ENCODE measurements at places on chromosomes 2 and 18.
A peak's percentile ranks its signal among the peaks of the same experiment; 100 is the strongest.

DNA sequence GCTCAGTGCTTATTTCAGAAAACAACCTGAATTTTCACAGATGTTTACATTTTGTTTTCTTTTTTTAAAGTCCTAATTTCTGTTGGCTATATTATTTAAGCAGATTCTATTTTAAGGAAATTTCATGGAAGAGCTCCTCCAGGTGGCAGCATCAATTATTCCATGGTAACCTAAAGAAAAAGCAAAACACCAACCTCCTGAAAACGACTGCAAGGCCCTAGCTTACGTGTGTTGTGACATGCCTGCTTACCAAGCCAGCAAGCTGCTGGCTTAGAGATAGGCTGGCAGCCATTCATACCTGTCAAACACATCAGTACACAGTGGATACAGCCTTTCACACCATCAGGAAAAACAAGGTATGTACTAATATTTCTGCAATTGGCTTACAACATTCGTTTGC lies 64.9 kb downstream of the LPIN2 start:
- no peak for DNase-seq

DNA sequence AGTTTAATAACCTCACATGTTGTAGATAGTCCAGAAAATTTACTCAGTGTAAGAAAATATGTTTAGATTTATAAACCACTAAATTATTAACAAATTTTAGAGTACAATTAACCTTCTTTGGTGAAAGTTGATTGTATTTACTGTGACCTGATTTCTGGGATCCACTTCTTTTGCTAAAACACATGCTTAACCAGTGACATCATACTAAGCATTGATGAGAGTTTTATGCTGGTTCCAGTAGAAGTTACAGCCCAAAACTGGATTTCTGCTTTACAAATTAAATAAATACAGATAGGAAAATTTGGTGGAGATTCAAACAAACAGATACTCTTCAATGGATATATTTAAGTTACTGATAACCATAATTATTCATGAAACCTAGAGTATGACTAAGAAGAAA lies 40.9 kb downstream of the RBBP8 start:
- DNase-seq: no peak

DNA sequence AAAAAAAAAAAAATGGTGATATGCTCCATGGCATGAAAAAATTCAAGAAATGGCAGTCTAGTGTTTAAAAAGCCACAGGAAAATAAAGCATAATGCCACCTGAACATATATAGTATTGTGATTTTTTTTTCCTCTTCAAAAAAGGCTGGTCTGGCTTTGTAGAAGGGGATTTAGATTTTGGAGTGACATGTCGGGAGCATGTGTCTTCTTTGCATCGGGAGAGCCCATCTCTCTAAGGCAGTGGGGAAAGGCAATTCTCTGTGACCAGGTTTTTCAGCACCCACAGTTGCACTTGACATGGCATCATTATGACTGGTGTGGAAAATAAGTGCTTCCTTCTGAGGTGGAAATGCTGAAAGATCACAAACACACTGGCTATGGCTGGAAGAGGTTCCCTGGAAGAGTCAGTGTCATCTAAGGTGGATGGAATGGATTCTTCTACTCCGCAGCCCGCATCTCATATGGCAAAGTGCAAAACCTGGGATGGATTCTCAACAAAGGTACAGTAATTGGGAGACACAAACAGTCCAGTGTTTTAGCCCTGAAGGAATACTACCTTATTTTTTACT lies 172.5 kb downstream of the AGAP1 start:
- peak; percentile 61 for DNase-seq

- DNase-seq: no peak
Observed at GRCh38 chr2:46135958-46136357, 161.2 kb upstream of the EPAS1 start.

GRCh38 chr2:150212722-150213171 lies 274.7 kb downstream of the RND3 start:
- DNase-seq: peak; percentile 75

DNA sequence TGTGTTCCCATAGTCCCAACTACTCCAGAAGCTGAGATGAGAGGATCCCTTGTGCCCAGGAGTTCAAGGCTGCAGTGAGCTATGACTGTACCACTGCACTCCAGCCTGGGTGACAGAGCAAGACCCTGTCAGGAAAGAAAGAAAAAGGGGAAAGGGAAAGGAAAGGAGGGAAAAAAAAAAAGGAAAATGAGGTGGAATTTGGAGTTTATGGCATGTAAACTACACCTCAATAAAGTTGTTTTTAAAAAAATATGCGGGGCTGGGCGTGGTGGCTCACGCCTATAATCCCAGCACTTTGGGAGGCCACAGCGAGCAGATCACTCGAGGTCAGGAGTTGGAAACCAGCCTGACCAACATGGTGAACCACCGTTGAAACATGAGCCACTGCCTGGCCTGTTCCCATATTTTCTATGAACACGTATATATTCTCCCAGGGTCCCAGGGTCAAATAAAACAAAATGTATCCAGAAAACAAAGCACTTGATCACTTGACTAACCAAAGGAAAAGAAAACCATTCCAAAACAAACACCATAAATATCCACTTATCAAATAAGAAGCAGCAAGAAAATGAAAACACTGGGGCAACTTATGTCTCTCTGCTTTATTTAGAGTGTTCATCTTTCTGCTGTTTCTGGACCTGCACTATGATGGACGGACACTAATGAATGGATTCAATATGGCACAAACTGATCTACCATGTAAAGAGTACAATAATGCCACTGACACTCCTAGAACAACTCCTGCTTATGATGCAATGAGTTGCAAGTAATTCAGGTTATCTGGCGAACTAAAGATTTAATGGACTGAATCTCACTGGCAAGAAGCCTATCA lies 56.8 kb downstream of the ASXL2 start:
- DNase-seq: no peak

DNA sequence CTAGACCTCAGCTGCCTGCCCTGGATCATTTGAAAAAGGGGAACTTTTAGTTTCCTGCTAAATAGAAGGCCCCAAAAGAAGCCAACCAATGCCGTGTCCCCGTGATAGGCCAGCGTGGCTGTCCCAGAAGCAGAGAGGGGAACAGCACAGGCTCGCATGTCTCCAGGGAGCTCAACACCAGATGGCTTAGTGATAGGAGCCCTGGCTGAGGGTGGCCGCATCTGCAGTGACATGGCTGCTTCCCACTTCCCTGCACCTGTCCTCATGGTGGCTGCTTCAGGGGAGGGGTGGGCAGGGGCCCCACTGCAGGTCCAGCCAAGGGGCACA lies 79.6 kb downstream of the MBP start:
- no peak for DNase-seq

DNA sequence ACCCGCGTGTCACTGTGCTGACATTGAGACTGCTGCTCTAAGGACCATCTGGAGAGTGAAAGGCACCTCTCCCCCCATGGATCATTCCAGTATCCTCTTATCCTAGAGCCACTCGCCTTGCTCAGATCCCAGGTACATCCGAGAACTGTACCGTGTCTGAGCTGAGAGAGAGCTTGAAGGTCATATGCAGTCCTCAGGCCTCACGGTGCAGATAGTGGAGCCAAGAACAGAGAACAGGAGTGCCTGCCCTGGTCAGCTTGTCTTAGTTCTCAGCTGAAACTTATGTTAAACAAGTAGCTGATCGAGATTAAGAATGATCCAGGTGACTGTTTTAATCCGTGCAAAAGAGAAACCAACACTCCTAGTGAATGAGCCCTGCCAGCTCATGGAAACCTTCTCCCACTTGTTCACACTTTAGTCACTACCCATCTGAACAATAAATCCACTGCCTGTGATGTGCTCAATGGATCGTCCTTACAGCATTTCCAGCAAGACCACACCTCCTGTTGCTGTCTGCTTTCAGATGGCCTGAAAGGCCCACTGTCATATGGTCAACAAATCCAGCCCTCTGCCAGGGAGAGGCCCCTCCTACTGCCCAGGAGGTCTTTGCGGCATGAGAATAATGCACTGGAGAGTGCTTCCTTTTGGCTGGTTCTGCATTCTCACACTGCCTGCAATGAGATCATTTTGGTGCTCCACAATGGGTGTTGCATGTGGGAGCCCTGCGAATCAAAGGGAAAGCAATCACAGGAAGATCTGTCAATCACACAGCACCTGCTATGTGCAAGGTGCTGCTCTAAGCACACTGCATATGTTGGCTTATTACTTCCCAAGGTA lies 43.7 kb upstream of the APCDD1 start:
- DNase-seq: no peak

DNA sequence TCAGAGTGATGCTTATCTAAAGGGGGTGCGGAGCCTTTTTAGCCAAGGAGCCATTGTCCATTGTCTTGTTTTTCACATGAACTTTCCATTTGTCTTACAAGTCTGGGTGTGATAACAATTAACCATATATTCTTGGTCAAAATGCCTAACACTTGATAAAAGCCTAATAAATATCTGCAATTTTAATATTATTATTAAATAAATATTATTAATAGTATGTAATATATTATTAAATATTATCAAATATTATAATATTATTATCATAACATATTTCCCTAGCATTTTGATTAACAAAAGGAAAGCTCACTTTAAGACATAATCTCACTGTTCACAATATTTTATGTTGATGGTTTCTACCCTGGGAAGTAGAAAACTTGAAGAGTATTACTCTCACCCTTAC lies 1143.6 kb upstream of the GYPC start:
- DNase-seq: no peak

- no peak for DNase-seq
Observed at GRCh38 chr2:172280571-172281361, 146.6 kb upstream of the ITGA6 start.

DNA sequence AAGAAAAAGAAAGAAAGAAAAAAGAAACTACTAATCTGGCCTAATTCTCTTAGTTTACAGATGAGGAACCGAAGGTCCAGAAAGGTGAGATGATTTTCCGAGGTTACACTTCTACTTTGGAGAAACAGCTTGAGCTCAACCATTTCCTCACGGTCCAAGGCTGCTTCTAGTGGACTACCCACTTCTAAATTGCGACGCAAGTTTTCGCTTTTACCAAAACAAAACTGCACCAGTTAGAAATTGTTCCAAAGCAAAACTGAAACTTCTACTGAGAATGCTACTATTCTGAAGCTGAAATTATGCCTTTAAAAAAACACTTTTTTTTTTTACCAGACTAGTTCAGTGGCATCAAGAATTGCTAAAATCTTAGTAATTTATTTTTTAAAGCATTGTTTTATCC lies 101.6 kb downstream of the INO80D start:
- DNase-seq: no peak

GRCh38 chr2:11122380-11122779 lies 32.9 kb upstream of the SLC66A3 start:
- no peak for DNase-seq

DNA sequence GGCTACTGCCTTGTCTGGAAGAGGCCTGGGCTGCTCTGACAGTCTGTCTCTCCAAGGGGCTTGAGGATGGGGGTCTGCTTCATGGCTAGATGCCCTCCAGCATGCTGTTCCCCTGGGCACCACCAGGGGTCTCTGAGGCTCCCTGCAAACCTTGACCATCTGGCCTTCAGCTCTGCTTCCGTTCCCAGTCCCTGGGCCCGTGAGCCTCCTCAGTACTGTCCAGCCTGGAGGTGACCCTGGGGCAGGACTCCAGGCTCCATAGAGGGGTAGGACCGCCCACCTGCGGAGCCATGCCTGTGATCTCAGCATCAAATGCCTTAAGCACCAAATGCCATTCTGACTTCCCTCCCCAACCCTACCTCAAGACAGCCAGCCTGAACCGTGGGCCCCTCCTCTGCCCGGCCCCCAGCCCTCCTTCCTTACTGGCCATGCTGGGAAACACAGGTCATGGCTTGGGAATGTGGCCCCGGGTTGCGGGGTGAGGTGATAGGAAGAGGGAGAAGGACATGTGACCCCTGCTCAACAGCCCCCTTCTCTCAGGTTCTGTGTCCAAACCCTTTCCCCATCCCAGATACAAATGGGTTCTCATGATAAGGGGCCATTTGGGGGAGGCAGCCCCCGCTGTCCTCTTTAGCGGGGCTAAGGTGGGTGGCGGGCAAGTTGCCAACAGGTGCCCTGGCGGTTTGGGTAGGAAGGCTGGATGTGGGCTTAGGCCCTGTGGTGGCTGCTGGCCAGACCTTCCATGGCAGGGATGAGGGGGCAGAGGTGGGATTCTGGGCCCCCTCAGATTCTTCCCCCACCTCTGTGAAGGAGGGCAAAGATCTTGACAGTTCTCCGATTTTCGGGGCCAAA lies 25.0 kb downstream of the SPEG start:
- no peak for DNase-seq

- DNase-seq: peak; percentile 17
Observed at GRCh38 chr2:119198240-119198840, 25.3 kb upstream of the STEAP3 start.

- DNase-seq: no peak
Observed at GRCh38 chr2:150298571-150299305, 188.7 kb downstream of the RND3 start.

GRCh38 chr2:74562126-74562775 lies 7.7 kb downstream of the DOK1 start:
- DNase-seq: no peak

DNA sequence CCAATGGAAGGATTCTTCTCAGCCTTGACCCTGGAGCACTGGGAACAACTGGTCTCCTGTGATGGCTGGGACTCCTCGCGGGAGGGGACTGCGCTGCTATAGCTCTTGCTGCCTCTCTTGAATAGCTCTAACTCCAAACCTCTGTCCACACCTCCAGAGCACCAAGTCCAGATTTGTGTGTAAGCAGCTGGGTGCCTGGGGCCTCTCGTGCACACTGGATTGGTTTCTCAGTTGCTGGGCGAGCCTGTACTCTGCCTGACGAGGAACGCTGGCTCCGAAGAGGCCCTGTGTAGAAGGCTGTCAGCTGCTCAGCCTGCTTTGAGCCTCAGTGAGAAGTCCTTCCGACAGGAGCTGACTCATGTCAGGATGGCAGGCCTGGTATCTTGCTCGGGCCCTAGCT lies 28.8 kb downstream of the LIPG start:
- no peak for DNase-seq

GRCh38 chr2:130785466-130786055 lies 30.2 kb downstream of the AMER3 start:
- DNase-seq: no peak

DNA sequence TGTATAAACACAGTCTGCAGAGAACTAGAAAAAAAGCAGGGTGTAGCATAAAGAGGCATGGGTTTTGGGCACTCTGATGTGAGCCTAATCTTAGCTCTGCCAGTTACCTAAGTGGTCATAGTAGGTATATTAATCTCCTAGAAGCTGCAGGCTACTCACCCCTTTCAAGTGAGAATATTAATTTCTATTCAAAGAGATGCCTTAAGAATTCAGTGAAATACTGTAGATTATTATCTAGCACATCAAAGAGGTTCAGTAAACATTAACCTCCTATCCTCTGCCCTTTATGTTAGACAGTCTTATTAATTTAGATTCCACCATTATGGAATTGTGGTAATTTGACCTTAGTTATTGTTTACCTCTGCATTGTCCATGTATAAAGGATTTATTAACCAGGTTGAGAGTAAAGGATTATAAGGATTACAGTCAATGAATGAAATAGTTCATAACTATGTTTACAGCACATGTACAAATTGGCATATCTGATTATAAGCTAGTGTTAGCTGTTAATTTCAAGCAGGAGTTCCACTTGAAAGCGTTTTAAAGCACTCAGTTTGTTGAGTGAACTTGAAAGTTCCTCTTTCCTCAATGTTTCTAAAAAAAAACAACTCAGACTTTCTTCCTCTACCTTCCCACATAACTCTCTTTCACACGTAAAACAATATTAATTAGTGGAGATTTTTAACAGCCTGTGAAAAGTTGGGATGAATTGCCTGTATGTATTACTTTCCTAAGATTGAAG lies 150.6 kb upstream of the EPC2 start:
- DNase-seq: no peak

Data from AG09309 (cell line).